Muscle of back (tissue), 13 donors: ENCODE measurements at places on chromosomes 4 and X. TPM values are rescaled to one million over a fixed set of nuclear protein-coding genes. Genes with fewer than 3 reads are reported as not detected.
A peak's percentile ranks its signal among the peaks of the same experiment; 100 is the strongest.

The DDX53 gene
- polyA plus RNA-seq = not detected

The CXXC4 gene
- 2.1 TPM for polyA plus RNA-seq

The PLXNB3 gene
- 4.4 TPM for polyA plus RNA-seq

The INTS6L gene
- 17.9 TPM for polyA plus RNA-seq

The CNGA1 gene
- 1.1 TPM for polyA plus RNA-seq

The PAGE2B gene
- not detected for polyA plus RNA-seq

The SCML2 gene
- polyA plus RNA-seq = 10.7 TPM

The ASB11 gene
- 9.4 TPM for polyA plus RNA-seq

DNA sequence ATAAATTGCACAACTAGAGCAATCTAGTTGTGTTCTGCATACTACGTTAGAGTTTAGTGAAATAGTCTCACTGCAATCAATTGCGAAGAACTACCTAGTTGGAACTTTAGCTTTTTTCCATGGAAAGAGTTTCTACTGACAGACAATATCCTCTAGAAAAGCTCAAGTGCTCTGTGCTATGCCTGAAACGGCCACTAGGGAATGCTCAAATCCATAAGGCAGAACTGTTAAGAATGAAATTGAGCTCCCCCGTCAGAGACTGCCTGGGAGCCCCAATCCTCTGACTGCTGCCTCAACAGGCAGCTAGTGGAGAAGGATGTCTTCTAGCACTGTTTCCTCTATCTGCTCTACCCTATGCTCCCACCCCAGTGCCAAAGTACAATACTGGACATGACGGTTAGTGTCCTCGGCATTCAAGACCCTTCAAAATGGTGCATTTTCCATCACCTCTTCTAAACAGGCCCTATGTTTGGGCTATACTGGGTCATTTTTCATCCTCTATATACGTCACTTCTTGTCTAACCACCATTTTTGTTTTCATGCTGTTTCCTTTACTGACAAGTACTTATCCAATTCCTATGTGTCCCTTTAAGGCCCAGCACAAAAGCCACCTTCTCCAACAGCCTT lies 35.3 kb downstream of the FRMD7 start:
- DNase-seq = peak; percentile 73

DNA sequence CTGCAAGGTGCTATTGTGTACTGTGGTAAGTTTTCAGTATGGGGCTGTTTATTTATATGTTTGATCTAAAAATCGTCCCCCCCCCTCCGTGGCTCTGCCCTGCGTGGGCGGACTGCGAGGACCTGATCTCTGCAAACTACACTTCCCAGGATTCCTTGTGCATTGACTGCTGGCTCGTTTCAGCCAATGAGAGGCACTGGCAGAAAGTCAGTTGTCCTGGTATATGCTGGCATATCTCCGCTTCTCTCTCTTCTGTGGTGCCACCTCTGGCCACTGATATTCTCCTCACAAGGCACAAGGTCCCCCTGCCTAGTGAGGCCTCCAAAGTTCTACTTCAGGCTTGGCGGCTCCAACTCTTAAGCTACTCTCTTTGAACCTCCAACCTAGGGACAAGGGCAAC lies 168.8 kb upstream of the ZFP42 start:
- DNase-seq = no peak

DNA sequence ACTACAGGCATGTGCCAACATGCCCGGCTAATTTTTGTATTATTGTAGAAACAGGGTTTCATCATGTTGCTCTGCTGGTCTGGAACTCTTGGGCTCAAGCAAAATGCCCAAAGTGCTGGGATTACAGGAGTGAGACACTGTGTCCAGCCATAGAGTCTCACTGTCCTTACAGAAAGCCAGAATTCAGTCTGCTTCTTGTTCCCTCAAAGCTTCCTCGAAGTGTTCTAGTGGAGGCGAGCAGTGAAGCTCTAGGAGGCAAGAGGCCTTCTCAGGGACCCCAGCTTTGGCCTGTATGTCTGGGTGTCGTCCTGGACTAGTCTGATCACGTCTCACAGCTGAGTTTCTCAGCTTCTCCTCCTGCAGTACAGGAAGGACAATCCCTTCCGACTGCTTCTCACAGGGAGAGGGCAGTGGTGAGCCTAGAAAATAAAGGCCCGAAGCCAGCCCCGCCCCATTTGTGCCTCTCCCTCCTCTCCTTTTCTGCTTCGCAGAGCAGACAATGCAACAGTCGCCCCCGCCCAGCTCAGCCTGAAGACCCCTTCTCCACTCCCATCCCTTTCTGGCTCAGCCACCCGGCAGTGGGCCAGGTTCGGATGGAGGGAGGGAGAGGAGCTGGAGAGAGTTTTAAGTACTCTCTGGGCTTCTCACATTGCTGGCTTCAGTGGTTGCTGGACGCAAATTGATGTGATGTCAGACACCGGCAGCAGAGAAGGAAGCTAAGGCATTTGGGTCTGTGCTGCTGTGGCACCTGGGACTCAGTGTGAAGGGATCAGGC lies 11.1 kb upstream of the FAM3A start:
- DNase-seq = peak; percentile 95

DNA sequence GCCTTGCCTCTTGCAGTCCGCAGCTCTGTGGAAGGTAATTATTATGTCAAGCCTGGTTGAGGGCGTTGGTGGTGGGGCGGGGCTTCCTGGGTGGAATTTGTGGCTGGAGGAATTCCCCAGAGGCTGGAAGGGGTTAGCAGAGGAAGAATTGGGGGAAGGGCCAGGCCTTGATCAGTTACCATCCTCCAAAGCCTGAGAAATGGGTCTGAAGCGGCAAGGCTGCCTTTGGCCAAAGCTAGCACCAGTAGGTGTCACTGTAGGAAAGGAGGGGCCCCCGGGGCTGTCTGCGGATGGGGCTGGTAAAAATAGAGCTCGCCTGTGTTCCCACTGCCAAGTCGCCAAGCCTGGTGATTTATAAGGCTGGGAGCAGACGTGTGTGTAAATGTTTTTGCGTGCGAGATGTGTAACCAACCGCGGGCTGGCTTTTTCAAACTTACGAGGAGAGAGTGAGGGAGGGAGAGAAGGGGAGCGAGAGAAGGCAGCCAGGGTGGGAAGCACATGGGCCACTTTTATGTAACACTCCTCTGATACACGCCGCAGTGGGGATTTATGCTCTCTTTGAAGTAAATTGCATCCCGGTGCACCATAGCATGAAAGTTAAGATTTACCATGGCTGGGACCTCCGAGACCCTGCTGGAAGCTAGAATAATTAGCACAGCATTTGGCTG lies 367.0 kb downstream of the BCOR start:
- no peak for DNase-seq

DNA sequence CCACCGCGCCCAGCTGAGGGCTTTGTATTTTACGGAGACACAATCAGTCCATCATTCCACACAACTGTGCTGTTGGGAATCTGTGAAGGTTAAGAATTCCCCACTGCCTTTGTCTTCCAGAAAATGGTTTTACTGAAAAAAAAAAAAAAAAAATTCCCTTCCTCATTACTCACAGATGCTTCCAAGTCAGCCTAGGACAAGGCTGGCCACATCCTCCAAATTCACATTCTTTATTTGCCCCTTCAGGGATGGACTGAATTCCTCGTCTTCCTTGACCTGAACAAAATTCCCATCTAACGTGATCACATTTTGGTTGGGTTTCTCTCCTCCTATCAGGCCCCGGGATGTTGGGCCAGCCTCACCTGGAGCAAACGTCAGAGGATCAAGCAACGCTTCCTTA lies 130.3 kb downstream of the DHRSX start:
- peak; percentile 45 for DNase-seq
